ENCODE measurements at places on chromosomes 1 and 21.

GRCh38 chr1:59360170-59360569 is 63.3 kb downstream of the FGGY start:
- no peak for DNase-seq

GRCh38 chr1:88998716-88999115 is 6.3 kb upstream of the KYAT3 start:
- DNase-seq, result no peak

- DNase-seq, result no peak
These were observed 94.5 kb upstream of the F3 start for GRCh38 chr1:94636100-94636499.

GRCh38 chr1:203268901-203269653 is 36.2 kb upstream of the BTG2 start:
- DNase-seq, result no peak

GRCh38 chr1:8373581-8374241 is 55.8 kb downstream of the SLC45A1 start:
- no peak for DNase-seq

DNA sequence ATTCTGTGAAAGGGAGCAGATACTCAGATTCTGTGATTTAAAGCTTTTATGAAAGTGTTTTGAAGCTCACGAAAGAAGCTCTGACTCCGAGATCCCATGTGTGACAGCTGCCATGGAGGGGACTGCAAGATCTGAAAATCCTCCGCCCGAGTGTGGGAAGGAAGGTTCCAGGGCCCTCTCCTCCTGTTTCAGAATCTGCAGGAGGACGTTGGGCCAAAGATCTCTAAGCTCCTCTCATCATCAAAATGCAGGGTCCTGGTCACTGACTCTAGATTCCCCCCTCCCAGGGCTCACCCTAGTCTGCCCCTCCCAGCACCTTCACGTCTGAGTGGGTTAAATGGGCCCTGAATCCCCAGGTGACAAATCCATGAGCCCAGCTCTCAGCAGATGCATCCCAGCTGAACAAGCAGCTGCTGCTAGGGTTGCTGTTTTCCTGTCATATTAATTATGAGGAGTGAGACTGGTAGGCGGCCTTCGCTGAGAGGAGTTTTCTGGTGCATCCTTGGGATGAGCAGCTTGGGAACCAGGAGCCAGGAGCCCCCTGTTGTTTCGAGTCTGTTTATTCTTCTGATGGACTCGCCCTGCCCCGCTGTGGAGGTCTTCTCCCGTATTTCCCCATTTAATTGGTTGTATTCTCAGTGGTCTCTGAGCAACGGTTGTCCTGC is 402.0 kb downstream of the MATN1 start:
- DNase-seq, result no peak

- no peak for DNase-seq
These were observed 3.0 kb downstream of the CELSR2 start for GRCh38 chr1:109252167-109252892.

GRCh38 chr1:10065344-10065685 is 32.6 kb downstream of the UBE4B start:
- DNase-seq, result no peak

DNA sequence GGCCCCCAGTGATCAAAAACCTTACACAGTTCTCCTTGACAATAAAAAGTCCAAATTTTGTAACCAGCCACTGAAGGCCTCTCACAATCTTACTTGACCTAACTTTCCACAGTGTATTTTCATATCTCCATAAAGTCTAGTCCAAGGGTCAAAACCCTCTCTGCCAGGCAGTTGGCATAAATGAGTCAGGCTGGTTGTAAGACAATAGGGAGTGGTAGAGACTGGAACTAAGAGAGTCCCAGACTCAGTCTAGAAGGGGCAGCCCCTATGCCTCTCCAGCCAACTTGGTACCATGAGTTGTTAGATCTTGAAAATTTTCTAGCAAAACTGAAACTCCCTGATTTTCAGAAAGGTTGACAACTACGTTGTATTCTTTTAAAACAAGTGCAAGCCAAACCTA is 21.0 kb downstream of the KIF21B start:
- no peak for DNase-seq

DNA sequence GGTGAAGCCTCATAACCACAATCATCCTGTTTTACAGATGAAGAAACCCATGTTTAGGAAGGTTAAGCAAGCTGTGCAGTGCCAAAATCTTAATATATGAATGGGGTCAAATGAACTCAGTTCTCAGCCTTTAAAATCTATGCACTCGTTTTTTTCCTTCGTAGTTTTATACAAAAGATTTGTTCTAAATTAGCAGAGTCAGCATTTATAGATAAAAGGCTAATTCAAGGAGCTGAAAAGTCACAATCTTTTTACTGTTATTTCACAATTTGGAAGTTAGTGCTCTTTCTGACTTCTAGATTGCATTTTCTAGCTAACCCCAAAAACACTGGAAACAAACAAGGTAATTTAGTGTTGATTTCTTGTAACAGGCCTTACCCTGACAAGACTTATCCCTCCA is 766.9 kb upstream of the ADGRL4 start:
- no peak for DNase-seq

- no peak for DNase-seq
These were observed 44.9 kb downstream of the ROR1 start for GRCh38 chr1:63818567-63819325.

DNA sequence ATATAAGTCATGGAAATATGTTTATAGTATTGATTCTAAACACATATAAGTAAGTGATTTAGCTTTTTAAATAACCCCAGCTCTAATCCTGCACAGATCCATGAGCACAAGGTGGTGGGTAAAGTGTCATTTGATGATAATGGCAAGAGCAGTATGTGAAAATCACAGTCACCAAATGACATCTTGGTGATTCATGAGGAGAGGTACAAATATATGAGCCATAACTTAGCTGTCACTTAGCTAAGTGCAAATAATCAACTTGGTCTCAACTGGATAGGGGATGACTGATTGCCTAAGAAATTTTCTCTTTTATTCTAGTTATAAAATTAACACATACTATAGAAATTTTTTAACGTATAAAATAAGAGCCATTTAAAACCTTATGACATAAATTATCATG is 198.1 kb downstream of the ZZZ3 start:
- DNase-seq, result no peak

GRCh38 chr1:163820226-163820625 is 498.5 kb downstream of the NUF2 start:
- no peak for DNase-seq

DNA sequence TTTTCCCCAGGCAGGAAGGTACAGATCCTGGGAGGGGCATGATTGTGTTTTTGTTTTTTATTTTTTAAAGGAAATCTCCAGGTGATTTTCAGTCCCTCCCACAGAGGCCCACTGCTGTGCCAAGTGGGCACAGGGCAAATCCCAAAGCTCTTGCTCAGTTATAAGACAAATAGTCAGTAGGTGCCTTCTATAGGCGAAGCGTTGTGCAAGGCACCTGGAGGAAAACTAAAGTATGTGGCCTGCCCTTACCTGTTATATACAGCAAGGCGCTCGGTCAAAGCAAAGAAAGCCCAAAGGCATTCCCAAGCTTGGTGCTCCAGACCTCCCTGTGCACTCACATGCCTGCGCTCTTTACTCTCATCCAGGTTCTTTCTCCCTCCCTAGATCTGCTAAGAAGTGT is 81.0 kb downstream of the KCNJ15 start:
- DNase-seq, result no peak

DNA sequence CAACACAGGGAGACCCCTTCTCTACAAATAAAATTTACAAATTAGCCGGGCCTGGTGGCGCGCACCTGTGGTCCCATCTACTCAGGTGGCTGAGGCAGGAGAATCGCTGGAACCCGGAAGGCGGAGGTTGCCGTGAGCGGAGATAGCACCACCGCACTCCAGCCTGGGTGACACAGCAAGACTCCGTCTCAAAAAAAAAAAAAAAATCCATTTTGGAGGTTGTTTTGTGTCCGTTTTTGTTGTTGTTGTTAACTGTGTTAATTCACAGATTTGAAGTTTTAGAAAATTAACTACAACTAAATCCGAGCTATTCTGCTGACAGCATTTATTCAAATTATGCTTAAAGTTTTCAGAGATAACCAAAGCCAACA is 618 bp downstream of the CLCC1 start:
- DNase-seq, result peak; percentile 47

GRCh38 chr1:2789164-2789985 is 12.1 kb downstream of the TTC34 start:
- peak; percentile 25 for DNase-seq

GRCh38 chr1:205369701-205370123 is 13.0 kb upstream of the KLHDC8A start:
- DNase-seq, result no peak

DNA sequence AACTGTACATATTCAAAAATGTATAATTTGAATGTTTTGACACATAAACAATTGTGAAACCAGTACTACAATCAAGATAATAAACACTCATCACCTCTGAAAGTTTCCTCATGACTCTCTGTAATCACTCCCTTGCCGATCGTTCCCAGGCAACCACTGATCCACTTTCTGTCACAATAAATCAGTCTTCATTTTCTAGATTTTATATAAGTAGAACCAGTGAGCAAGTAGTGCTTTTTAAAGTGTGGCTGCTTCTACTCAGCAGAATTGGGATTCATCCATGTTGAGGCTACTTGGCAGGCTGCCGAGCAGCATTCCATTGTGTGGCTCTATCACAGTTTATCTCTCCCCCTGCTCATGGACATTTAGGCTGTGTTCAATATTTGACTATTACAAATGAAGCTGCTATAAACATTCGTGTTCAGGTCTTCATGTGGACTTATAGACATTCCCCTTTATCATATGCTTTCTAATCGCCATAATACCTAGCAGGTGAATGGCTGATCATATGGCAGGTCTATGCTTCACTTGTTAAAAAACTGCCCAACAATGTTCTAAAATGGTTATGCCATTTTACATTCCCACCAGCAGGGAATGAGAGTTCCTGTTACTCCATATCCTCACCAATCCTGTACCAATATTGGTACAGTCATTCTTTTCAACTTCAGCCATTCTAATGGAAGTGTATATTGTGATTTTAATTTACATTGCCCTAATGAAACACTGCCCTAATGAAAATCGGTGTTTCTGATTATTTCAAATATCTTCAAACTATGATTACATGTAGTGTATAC is 20.5 kb downstream of the TEX38 start:
- DNase-seq, result no peak

DNA sequence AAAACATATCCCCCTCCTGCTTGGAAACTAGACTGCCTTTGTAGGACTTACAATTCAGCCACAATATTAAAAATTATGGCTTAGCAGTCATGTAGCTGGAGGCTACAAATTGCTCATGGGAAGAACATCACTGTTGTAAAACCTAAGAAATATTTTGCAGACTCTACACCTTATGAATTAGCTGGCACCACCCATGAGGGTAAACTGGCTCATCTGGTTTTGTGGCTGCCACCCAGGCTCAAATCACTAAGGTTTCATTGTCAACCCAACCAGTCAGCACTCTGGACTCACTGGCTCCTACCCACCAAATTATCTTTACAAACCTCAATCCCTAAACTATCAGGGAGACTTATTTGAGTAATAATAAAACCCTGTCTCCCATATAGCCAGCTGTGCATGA is 100.7 kb upstream of the OLFM3 start:
- DNase-seq, result no peak

- DNase-seq, result no peak
These were observed 85.5 kb downstream of the KCND3 start for GRCh38 chr1:111903871-111904449.

DNA sequence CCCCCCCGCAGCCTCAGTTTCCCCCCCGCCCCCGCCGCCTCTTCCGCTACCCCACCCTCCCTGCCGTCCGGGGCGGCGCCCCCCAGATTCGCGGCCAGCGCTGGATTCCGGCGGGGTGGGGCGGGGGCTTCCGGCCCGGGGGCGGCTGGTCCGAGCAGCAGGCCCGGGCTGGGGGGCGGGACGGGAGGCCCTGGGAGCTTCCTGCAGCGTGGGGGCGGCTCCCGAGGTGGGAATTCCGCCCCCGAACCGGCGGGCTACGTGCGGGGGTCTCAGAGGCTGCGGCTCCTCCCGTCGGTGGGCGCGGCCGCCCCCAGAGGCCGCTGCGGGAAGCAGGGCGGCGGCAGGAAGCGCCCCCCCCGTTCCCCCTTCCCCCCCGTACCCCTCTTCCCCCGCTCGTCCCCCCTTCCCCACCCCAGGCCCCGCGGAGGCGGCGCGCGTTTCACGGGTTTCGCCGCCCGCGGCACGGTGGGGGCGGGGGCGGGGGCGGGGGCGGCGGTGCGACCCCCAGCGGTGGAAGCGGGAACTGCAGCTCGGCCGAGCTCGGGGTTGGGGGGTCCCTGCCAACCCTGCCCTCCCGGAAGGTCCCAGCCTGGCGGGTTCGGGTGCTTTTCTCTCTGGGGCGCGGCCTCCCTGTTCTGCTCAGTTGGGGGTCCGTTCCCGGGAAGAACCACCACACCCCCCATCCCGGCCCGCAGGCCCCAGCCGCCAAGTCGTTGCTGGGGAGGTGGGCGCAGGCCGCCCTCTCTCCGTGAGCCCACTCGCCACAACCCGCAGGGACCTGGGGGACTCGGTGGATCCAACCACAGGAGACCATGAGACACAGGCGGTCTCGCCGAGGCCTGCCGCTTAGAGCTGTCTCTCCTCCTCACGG is 76.3 kb downstream of the MORN1 start:
- DNase-seq, result peak; percentile 70

DNA sequence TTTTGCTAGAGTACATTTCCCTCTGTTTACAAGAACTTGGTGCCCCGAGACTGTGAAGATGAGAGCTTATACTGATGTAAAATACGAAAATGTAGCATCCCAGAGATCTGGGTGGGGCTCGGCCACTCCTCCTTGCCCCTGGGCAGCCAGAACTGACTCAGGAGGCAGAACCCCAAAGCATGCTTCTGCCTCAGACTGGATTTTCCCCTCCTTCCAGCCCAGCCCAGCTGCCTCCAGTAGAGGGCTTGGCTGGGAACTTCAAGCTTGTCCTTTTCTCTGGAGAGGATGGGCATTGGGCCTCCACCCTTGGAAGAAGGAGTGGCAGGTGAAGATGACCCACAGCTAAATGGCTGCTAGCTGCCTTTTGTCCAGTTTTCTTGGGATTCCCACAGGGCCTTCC is 24.3 kb upstream of the BTG2 start:
- DNase-seq, result no peak
